ENCODE measurements at places on chromosomes 1 and 21.
A peak's percentile ranks its signal among the peaks of the same experiment; 100 is the strongest.

DNA sequence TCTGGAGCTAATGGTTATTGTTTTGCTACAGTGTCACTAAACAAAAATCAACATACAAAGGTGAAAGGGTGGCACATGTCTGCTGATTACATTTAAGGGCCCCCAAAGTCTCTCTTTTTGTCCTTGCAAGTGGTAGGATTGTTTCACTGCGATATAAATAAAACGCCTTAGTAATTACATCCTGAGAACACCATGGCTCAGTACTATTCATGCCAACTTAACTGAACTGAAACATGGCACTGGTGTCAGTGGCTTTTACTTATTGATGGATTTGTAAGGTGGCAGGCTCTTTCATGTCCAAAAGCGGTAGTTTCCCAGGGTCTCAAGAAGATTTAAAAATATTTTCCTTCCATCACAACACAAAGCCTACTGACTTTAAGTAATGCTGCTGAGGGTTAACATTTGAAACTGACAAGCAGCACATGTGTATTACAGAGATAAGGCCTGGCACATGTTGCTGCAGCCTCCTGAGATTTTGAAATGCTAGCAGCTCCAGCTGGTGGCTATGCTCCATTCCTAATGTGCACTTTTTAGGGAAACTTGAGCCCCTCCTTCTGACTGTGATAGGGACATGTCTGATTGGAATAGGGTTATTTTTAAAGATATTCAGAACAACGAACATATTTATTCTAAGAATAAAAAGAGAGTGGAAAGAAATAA is 86.8 kb downstream of the ATP1B1 start:
- DNase-seq: no peak

- DNase-seq: no peak
Observed at GRCh38 chr1:2645143-2645542, 12.3 kb upstream of the MMEL1 start.

DNA sequence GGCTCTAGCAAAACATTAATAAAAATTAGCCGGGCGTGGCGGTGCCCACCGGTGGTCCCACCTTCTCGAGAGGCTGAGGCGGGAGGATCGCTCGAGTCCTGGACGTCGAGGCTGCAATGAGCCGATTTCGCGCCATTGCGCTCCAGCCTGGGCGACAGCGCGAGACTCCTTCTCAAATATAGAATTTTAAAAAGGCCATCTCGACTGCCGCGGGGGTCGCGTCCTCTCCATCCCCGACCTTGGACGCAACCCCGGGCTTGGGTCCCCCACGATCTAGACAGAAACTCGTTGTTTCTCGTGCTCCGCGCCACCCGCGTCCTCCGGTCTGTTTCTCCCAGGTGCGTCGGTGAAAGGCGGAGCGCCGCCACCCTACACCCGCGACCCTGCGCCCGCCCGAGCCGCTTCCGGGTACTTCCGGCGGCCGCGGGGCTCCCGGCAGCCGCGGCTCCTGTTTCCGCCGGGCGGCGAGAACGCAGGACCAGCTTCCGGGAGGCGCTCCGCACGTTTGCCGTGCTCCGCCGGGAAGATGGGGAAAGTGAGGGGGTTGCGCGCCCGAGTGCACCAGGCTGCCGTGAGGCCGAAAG is at the start of gene SLX9:
SLX9 (plus strand) TSS at position 498 of the 584 bp plus-strand sequence; CDS start at position 527, 29 bp downstream.
- DNase-seq: peak; percentile 74

GRCh38 chr1:119898981-119899720 is 2.8 kb upstream of the ADAM30 start:
- no peak for DNase-seq

DNA sequence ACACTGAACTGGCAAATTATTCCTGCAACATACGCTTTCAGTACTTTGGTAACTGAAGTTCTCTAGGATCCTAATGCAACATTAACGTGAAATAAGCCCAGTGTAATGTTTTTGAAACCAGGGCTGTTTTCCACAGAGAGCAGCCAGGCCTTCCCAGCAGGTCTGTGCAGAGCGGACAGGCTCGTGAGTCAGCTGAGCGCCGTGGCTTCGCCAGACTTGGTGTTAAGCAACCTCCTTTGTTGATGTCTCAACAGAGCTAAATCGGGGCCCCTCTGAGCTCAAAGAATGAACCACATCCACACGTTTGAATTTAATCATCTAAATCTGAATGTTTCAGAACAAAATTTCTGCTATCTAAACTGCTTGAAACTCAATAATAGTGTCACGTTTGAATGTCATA is 181.8 kb upstream of the FMN2 start:
- peak; percentile 57 for DNase-seq

GRCh38 chr1:76944942-76945341 is 77.7 kb downstream of the ST6GALNAC5 start:
- DNase-seq: no peak

- DNase-seq: no peak
Observed at GRCh38 chr1:115506924-115507589, 134.7 kb upstream of the VANGL1 start.

DNA sequence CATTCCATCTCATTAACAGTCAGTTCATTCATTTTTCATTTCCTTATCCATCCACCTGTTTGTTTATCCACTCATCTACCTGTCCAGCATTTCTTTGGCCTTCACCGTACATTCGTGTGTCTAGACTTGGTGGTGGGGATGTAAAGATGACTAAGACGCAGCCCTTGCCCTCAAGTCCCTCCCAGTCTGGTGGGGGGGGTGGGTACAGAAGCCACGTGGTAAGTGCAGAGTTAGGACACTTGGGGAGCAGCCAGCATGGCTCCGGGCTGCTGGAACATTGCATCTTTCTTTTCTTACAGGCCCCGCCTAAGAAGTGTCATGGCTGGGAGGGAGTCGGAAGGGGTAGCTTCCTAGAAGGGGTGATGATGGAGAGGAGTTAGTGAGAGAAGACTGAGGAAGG is 17.2 kb downstream of the KIF26B start:
- no peak for DNase-seq

DNA sequence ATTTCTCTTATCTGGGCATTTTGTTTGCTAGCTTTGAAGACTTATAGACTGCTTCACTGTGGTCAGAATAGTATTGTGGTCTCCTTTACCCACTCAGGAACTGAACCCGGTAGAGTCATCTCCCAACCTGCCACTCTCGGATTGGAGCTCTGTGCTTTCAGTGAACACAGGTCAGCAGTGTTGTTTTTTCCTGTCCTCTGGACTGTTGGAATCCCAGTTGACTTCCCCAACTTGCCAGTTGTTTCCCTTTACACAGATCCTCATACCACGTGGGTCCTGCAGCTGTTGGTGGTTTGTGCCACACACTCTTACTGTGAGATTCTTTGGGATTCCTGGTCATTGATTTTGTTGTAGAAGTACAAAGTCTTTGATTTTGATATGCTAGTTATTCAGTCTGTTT is 214.1 kb downstream of the DYRK1A start:
- no peak for DNase-seq

- DNase-seq: no peak
Observed at GRCh38 chr1:229281339-229281926, 10.5 kb downstream of the RAB4A start.

DNA sequence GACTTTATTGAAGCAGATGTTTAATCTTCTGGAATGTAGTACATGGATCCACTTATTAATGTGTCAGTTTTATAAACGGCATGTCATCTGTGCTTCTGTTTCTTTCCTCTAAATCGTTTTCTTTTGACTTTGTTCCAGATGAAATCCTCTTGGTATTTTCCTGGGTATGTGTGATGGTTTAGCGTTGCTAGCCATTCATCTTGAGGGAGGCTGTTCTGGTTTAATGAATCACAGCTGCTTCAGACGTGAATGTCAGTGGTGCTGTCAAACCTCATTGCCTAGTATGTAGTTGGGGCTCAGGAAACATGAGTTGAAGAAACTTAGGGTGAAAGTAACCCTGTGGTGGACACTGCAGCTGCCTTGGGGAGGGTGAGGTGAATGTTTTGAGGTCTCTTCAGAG is 33.2 kb downstream of the KCNK1 start:
- no peak for DNase-seq

DNA sequence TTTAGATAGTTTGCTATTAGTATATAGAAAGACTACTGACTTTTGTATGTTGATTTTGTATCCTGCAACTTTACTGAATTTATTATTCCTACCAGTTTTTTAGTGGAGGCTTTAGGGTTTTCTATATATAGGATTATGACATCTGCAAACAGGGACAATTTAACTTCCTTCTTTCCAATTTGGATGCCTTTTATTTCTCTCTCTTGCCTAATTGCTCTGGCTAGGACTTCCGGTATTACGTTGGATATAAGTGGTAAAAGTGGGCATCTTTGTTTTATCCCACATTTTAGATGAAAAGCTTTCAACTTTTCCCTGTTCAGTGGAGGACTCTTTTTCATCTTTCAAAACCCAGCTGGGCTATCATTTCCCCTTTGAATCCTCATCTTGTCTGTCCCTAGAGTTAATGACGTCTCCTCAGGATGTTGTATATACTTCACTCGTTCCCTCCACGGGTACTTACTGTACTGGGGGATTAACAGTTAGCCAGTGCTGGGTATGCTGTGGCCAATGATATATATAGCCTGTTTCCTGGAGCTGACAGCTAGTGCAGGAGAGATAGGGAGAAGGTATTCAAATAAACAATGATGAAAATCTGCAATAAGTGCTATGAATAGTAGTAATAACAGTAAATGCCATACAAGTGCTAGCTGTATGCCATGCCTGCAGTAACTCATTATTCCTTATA is 9.8 kb downstream of the ACOT11 start:
- no peak for DNase-seq

All from CD4-positive, alpha-beta T cell treated with Interferon gamma for 1 hour (primary cell).